ENCODE measurements at places on chromosomes 13 and 19. TPM values are rescaled to one million over a fixed set of nuclear protein-coding genes. Genes with fewer than 3 reads are reported as not detected.

GRCh38 chr13:52103386-52103785 is 25.5 kb downstream of the NEK5 start:
- DNase-seq, result no peak

DNA sequence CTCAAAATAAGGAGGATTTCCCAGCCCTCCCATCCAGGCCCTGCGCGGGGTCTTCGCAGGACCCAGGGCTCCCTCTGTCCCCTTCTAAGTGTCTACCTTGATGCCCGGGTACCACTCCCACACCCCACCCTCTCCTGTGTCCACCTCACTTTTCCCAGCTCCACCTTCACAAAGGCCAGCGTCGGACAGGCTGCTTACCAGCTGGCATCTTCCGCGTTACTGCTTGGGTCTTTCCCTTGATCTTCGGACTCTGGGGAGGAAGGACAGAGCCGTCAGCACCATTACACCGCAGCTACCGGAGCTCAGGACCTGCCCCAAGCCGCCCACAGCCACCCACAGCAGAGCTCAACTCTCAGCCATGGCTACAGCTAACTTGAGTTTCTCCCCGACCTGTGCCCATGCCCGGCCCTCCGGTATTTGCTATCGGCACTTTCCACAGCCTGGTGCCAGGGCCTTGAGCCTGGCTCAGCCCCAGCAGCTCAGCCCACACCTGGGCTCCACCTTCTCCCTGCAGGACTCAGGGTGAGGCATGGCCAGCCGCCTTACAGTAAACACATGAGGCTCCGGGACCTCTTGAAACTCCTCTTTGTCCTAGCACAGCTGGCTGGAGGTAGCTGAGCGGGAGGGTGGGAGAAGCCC is 3.8 kb downstream of the C13orf46 start:
- no peak for DNase-seq

GRCh38 chr19:48152551-48152950 is 17.6 kb downstream of the LIG1 start:
- DNase-seq, result peak; percentile 76

The LYPD5 gene
- 0.08 TPM for total RNA-seq

The ATP1A3 gene
- total RNA-seq, result 0.08 TPM

DNA sequence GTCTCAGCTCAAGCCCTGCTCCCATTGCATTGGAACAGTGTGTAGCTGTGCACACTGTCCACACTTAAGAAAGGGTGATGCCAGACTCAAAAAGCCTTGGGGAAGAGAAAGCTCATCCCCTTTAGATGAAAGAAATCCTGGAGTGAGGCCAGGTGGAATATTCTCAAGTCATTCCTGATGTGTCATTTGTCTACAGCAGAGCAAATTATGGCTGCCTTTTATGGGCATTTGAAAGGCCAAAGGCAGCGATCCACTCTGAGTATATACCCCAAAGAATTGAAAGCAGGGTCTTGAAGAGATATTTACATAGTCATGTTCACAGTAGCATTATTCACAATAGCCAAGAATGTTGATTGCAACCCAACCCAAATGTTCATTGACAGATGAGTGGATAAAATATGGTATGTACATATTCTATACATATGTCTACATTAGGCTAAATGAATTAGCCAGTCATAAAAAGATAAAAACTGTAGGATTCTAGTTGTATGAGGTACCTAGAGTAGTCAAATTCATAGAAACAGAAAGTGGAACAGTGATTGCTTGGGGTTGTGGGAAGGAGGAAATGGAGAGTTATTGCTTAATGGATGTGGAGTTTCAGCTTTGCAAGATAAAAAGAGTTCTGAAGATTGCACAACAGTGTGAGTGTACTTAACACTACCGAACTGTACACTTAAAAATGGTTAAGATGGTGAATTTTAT is 214.9 kb downstream of the KCNRG start:
- no peak for DNase-seq

The OLFM2 gene
- total RNA-seq, result 3.6 TPM

GRCh38 chr19:49339301-49340068 is 4.3 kb downstream of the CD37 start:
- DNase-seq, result peak; percentile 66

- DNase-seq, result no peak
Measured at GRCh38 chr13:46593398-46593797, 40.4 kb downstream of the LRCH1 start.

The LMTK3 gene
- total RNA-seq, result 0.08 TPM

- DNase-seq, result no peak
Measured at GRCh38 chr13:35771898-35772297, 295.4 kb upstream of the MAB21L1 start.

DNA sequence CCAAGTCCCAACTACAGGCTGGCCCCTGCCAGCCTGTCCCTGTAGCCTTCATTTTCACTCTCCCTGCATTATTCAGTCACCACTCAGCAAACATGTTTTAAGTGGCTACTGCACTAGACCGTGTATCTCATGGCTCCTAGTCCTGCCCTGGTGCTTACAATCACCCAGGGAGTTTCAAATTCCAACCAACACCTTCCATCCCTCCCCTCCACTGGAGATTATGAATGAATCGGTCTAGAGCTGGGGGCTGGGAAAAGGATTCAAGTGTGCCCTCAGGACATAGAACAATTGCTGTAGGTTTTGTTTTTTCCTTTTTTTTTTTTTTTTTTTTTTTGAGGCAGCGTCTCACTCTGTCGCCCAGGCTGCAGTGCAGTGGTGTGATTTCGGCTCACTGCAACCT is 15.0 kb upstream of the TNFAIP8L1 start:
- DNase-seq, result no peak

DNA sequence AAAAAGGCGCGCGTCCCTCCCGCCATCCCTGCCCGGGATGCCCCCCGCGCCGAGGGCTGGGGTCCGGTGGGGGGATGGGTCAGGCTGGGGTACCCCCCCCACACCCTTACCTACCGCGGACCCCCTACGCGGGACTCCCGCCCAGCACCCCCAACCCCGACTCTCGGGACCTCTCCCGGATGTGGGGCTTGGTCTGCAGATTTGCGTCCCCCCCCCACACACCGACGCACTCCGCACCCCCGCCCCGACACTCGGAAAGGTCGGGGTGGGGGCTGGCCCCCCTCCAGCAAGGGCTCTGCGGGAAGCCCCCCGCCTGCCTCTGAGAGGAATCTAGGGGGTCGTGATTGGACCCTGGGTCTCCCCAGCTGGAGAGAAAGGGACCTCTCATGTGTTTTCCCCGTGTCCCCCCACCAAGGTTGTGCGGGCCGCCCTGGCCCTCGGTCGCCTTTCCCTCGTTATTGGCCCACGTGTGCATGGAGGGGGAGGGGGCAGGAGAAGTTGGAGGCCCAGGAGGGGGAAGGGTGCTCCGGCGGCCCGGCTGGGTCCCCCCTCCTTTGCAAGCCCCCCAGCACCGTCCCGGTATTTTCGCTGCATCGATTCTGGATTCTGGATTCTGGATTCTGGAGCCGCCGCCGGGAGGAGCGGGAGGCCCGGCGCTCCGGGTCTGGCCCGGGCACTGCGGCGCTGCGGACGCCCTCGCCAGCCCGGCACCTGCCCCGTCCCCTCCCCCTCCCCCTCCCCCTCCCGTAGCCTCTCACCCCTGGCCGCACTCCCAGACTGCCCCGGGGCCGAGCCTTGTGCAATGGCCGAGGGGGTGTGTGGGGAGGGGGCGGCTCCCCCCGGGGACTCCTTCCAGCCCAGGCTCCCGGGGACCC is 607 bp downstream of the NFIC start:
- peak; percentile 67 for DNase-seq

DNA sequence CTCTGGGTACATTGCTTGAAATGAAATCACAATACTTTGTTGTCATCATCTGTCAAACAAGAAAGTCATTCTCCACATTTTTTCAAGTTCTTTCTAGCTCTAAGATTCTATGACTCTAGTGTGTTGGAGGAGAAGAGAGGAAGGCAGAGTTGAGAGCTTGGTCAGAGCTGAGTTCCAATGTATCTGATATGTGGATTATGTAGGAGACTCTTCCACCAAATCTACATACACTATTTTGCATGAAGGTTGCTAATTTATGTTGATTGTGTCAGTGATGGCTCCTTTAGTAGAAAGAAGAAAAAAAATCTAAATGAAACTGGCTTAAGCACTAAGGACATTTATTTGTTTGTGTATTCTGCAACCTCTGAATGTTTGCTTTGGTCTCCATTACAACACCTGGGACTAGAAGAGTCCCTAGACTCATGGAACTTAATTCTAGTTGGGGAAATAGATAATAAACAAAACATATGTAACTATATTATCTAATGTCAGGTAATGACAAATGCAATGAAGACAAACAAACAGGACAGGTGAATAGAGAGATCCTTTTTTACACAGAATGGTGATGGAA is 691.9 kb downstream of the UQCRFS1 start:
- no peak for DNase-seq

DNA sequence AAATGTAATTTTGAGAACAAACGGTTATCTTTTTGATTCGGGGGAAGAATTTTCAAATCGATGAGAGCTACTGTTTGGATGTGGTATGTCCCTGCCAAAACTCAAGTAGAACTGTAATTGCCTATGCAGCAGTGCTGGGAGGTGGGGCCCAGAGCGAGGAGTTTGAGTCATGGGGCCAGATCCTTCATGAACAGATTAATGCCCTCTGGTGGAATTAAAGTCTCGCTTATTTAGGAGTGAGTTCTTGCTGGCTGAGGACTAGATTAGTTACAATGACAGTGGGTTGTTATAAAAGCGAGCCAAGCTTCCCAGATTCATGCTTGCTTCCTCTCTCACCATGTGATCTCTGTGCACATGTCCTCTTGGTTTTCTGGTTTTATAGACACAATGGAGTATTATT is 11.8 kb upstream of the PRR20A start:
- DNase-seq, result no peak

The MAST1 gene
- total RNA-seq, result 0.08 TPM
